ENCODE measurements at places on chromosomes 16 and 17.

GRCh38 chr16:1794221-1794871, 841 bp upstream of the IGFALS start:
- DNase-seq: no peak

DNA sequence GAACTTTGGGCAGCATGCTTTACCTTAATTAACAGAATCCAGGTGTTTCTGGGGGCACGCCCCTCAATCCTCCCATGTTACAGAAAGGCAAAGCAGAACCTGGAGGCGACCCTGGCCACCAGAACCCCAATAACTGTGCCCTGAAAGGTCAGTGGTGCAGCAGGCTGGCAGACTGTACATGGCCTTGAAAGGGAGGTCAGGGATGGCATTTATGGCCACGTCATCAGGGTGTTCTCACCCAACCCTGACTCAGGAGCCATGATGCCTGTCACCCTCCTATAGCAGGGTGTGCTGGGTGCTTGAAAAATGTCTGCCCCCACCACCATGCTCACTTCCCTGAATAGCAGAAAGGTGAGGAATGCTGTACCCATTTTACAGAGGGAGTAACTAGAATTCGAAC, 177.7 kb downstream of the TMEM132E start:
- DNase-seq: no peak

- DNase-seq: no peak
Observed at GRCh38 chr17:31997005-31997404, 10.2 kb upstream of the LRRC37B start.

DNA sequence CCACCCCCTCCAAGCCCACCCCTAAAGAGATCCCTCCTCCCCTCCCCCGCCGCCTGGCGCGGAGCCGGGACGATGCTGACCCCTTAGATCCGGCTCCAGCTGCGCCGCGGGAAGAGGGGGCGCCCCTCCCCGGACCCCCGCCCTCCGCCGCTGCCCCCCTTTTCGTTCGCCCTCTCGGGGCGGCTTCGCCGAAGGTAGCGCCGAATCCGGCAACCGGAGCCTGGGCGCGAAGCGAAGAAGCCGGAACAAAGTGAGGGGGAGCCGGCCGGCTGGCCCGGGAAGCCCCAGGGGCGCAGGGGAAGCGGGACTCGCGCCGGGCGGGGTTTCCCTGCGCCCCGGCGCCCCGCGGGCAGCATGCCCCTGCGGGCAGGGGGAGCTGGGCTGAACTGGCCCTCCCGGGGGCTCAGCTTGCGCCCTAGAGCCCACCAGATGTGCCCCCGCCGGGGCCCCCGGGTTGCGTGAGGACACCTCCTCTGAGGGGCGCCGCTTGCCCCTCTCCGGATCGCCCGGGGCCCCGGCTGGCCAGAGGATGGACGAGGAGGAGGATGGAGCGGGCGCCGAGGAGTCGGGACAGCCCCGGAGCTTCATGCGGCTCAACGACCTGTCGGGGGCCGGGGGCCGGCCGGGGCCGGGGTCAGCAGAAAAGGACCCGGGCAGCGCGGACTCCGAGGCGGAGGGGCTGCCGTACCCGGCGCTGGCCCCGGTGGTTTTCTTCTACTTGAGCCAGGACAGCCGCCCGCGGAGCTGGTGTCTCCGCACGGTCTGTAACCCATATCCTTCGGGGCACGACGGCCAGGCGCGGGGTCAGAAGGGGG, 623 bp downstream of the CACNA1G start:
- DNase-seq: no peak

- no peak for DNase-seq
Observed at GRCh38 chr16:2079991-2080390, 32.2 kb downstream of the TSC2 start.

- DNase-seq: peak; percentile 43
Observed at GRCh38 chr16:47320546-47321310, 140.1 kb downstream of the ITFG1 start.

- DNase-seq: no peak
Observed at GRCh38 chr16:68279726-68280558, 15.6 kb downstream of the SLC7A6 start.

DNA sequence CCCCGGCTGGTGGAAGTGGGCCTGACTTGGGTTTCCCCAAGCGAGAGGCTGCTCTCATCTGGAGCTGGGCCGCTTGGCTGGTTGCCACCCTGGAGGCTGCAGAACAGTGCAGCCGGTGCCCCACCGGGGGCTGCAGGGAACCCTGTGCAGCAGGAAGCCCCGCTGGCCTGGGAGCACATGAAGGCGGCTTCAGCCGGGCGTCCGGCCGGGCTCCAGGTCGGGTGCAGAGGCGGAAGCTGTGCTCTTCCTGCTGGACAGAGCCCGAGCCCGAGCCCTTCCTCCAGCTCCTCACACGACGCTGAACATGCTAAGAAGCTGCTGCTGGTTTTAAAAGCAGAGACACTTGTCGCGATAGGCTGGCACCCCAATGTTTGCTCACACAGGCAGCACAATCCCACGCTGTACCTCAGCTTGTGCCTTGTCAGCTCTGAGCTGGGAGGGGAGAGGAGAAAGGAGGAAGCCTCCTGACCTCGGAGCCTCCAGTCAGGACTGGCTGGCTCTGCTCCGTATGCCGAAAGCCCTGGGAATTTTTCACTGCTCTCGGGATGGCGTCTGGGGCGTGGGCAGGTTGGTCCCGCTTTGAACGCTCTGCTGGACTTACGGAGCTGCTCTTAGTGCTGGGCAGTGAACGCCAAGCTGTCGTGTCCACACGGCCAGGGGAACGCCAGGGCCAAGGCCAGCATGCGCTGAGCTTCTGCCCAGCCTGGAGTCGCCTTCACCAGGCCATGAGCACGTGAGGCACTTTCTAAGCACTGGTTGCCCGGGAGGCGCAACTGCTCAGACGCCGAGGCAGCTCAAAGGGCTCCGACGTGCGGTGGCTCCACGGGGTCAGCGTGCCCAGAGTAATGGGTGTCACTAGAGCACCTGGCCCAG, 8.8 kb downstream of the CDK5R1 start:
- DNase-seq: peak; percentile 28

- DNase-seq: no peak
Observed at GRCh38 chr17:27352448-27353032, 58.6 kb downstream of the WSB1 start.

DNA sequence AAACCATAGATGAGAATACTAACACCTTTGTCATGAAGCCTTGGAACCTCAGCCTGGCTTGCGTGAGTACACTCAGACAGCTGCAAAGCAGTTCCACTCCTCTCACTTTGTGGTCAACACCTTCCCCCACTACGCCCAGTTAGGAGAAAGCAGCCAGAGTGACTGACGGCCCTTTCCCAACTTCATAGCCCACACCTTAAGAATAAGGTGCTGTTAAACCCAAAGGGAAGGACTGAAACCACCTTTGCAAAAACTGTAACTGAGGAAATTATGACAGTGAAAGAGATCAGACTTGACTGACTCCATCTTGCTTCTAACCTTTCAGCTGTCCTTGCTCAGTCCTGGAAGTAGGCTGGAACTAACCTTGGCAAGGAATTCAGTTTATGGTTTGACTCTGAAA, 13.7 kb downstream of the N4BP1 start:
- DNase-seq: no peak

- DNase-seq: no peak
Observed at GRCh38 chr17:77307479-77308198, 166.9 kb downstream of the SEC14L1 start.

GRCh38 chr16:53626161-53626560, 77.5 kb downstream of the RPGRIP1L start:
- DNase-seq: no peak

- no peak for DNase-seq
Observed at GRCh38 chr17:75847614-75848522, 3.7 kb upstream of the UNC13D start.

- no peak for DNase-seq
Observed at GRCh38 chr17:6512552-6512951, 43.8 kb downstream of the PITPNM3 start.

GRCh38 chr16:55033225-55034156, 102.8 kb downstream of the IRX5 start:
- DNase-seq: no peak

GRCh38 chr17:77456271-77456950, 315.6 kb downstream of the SEC14L1 start:
- DNase-seq: no peak

- DNase-seq: no peak
Observed at GRCh38 chr17:16872351-16873173, 99.4 kb downstream of the TNFRSF13B start.

GRCh38 chr16:50884066-50884860, 142.4 kb downstream of the CYLD start:
- no peak for DNase-seq

GRCh38 chr17:15414532-15415306, 52.7 kb downstream of the CDRT4 start:
- no peak for DNase-seq

DNA sequence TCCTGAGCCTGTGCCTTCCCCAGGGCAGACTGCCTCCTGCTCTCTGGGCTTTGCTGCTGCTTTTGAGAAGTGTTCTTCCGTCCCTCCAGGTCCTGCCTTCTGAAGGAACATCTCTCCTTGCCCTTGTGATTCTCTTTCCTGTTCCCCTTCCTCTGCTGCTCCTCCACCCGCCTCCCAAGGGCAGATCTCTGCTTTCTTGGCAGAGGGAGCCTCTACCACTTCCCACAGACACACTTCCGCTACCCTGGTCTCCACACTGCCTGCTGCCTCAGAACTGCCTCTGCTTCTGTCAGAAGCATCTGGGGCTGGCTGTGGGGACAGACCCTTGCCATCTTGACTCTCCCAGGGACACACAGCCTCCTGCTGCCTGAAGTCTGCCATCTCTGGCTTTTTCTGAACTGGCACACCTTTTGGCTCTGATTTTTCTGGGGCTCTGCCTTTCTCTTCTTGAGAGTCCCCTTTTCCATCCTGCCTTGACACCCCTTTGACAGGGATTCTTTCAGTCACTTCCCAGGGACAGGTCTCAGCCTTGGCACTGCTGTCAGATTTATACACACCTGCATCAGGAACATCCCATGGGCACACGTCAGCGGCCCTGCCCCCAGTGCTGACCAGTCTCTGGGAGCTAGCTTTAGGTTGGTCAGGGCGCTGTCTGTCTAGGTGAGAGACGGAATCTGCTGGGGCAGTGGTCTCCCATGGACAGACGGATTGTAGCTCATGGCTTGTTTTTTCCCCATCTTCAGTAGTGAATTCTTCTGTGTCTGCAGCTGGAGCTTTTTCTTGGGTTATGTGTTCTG, 16.6 kb downstream of the GPR179 start:
- no peak for DNase-seq

- DNase-seq: peak; percentile 71
Observed at GRCh38 chr17:2068519-2069051, 13.7 kb downstream of the HIC1 start.

GRCh38 chr17:1047177-1047878, 50.4 kb downstream of the TIMM22 start:
- DNase-seq: peak; percentile 26

DNA sequence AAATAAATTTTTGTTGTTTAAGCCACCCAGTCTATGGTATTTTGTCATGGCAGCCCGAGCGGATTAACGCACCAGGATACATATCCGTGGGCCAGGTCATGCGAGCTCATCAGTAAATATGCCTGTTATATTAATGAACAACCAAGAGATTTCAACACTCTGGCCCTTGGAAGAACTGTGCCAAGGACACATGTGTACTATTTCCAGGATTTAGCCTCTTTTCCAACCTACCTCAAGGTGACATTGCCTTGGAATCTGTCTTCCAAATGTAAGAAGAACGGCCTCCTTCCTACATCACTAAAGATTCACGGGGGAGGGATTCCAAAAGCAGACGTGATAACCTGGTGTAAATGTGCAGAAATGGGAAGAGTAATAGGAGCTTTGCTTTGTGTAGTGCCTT, 72.8 kb upstream of the DYNLRB2 start:
- no peak for DNase-seq

- DNase-seq: no peak
Observed at GRCh38 chr17:49390548-49391324, 23.9 kb downstream of the PHB1 start.

GRCh38 chr17:73388578-73388905, 76.7 kb upstream of the CDC42EP4 start:
- no peak for DNase-seq

DNA sequence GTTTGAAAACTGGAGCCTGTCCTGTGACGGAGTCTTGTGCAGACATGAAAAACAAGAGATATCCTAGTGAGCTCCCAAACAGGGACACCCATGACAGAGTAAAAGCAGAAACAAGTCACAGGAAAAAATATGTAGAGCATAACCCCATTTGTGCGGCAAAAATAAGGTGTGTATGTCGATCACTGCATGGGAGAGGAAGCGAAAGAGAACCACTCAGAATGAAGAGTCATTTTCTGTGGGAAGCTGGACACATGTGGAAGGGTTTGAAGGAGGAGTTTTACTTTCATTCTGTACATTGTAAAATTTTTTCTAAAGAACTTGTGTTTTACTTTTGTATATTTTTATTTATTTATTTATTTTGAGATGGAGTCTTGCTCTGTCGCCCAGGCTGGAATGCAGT, 72.1 kb downstream of the JPH3 start:
- no peak for DNase-seq

DNA sequence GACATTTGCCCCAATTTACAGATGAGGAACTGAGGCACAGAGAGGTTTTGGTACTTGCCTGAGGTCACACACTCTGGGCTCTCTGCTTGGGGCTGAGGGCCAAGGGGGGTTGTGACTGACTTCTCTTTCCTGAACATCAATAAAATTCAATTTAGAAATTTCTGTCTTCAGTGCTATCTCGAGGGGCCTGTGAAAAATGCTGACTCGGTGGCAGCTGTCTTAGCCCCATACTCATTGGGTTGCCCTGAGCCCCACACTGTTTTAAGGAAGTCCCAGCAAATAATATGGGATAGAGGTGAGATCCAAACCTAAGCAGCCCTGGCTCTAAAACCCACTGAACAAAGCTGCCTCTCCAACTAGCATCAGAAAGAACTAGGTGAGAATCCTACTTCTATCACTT, 7.0 kb upstream of the BRCA1 start:
- DNase-seq: no peak

GRCh38 chr16:20814784-20815183, 8.5 kb downstream of the REXO5 start:
- DNase-seq: no peak

DNA sequence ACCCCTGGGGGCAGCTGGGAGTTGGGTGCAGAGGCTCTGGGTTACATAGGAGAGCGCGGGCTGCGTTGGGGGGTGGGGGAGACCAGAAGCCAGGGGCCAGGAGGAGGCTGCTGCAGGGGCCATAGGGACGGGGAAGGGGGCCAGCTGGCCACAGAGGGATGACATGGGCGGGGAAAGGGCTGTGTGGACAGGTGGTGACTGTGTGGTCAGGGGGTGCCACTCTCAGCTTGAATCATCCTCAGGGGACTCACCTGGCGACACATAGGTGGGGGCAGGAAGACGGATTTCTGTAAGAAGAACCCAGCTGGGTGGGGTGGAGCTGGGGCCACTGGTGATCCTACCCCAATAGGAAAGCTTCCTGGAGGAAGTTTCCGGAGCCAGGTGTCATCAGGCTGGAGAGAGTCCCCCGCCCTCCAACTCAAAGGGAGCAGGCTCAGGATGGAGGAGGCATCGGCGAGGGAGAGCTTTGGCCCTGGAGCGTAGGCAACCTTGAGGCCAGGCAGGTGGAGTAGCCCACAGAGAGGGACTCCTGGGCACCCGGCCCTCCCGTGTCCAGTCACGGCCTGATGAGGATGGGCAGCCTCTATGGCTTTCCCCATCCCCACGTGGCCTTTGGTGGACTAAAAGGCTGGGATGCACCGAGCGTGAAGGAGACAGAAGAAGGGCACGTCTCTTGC, 1.2 kb downstream of the TRPV3 start:
- DNase-seq: no peak

- DNase-seq: no peak
Observed at GRCh38 chr17:56792267-56792666, 41.5 kb downstream of the C17orf67 start.
